ENCODE measurements at places on chromosomes 7 and 10.
A peak's percentile ranks its signal among the peaks of the same experiment; 100 is the strongest.

DNA sequence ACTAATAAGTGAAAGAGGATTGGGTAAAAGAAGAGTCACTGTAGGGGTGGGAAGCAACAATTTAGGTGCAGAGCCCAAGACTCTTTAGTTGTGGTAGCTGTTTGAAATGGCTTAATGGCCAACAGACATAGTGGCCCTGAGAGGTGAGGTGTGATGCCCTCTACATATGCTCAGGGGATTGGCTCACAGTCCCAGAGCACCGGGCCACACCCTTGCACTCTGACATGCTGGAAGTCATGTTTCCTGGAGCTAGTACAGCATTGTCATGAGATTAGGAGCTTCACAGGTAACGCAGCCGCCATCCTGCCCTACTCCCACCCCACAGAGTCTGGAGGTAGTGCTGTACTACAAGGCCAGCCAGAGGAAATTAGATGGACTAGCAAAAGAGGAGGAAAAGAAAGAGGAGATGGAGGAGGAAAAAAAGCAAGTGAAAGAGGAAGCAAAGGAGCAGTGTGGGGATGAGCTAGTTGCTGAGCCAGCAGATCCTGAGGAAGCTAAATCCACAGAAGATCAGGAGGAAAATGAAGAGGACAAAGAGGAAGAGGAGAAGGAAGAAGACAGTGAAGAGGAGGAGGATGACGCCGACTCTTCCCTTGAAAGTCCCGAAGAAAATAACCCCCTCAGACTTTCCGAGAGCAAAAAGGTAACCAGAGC, 14.8 kb upstream of the FLNC start:
- DNase-seq = no peak

- DNase-seq = no peak
Measured at GRCh38 chr10:104328646-104328895, 9.7 kb downstream of the ITPRIP start.

- no peak for DNase-seq
Measured at GRCh38 chr7:14252458-14252857, 263.0 kb upstream of the ETV1 start.

DNA sequence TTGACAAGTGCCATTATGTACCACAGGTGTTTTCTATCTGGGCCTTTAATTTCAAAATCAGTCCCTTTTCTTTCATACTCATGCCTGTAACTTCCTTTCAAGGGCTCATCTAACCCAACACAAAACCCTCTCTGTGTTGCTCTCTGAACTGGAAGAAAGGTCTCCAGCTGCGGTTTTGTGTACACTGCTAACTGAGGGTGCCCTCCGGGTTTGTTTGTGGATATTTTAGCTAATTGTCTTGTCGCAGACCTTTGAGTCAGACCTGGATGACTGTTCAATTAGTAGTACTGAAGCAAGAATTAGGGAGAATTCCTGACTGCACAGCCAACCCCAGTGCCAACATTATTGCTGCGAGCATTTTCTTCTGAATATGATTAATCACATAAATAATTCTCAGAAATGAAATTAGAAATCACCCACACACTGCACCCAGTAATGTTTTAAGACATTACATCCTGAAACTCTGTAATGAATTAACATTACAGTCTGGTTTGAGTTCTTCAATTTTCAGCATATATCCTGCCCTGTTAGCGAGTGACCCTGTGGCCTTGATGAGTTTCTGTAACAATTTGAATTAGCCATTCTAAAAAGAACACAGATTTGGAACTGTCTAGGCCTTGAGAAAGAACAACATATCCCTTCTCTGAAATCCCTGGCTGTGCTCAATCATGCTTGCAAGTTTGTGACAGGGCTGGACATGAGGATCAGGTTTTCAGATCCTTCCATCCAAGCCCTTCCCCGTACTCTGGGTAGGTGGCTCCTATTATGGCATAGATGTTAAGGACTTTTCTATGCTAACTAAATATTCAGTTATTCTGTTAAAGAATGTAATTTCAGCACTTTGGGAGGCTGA, 460.1 kb downstream of the PLXDC2 start:
- DNase-seq = peak; percentile 51

- DNase-seq = peak; percentile 40
Measured at GRCh38 chr7:69510114-69510513, 88.2 kb upstream of the AUTS2 start.

- peak; percentile 58 for DNase-seq
Measured at GRCh38 chr10:576130-576465, 113.4 kb downstream of the DIP2C start.

DNA sequence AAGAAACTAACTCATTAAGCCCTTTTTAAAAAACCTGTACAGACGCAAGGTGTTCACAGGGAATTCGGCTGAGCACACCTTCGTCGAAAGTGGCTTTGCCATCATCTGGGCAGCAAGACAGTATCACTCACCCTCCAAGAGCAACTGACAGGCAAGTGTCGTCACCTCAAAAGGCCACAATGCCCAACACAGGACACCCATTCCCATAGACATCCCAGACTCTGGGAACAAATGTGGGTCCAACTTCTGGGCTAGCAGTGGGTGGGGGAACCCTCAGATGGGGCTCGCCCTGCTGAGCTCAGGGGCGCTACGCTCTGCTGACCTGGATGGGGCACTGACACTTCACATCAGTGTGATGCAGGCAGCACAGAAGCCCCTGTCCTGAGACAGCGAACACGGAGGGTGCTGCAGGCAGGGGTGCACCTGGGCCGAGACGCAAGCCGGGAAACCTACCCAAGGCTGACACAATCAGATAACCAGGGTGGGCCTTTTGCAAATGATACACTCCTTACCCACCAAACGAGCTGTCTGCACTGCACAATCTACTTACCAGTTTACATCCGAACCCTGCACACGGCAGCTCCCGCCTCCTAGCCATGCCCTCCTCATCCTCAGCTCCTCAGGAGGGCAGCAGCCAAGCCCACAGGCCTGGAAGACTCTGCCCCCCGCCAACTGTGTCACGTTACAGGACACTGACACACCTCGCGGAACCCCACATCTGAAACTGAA, 1.7 kb downstream of the DIP2C start:
- no peak for DNase-seq

GRCh38 chr7:100745184-100745583, 11.8 kb downstream of the ZAN start:
- DNase-seq = peak; percentile 66

GRCh38 chr10:119305860-119306513, 98.6 kb downstream of the GRK5 start:
- DNase-seq = peak; percentile 99

GRCh38 chr7:120997882-120998474, 9.5 kb downstream of the CPED1 start:
- DNase-seq = no peak

DNA sequence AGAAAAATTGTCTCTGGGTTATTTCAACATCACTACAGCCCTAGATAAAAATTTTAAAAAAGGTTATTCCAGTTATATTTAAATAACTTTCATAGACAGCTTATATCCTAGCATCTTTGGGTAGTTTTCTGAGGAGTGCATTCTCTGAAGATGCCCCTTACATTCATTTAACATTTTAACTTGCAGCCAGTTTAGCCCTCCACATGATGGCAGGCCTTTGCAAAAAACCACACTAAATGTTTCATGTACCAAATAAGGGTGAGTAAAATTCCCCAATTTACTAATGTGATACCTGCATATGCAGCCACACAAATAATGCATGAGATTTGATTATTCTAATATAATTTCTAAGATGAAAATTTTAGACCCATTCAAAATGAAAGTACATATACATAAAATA, 108.4 kb upstream of the ZWINT start:
- DNase-seq = no peak

DNA sequence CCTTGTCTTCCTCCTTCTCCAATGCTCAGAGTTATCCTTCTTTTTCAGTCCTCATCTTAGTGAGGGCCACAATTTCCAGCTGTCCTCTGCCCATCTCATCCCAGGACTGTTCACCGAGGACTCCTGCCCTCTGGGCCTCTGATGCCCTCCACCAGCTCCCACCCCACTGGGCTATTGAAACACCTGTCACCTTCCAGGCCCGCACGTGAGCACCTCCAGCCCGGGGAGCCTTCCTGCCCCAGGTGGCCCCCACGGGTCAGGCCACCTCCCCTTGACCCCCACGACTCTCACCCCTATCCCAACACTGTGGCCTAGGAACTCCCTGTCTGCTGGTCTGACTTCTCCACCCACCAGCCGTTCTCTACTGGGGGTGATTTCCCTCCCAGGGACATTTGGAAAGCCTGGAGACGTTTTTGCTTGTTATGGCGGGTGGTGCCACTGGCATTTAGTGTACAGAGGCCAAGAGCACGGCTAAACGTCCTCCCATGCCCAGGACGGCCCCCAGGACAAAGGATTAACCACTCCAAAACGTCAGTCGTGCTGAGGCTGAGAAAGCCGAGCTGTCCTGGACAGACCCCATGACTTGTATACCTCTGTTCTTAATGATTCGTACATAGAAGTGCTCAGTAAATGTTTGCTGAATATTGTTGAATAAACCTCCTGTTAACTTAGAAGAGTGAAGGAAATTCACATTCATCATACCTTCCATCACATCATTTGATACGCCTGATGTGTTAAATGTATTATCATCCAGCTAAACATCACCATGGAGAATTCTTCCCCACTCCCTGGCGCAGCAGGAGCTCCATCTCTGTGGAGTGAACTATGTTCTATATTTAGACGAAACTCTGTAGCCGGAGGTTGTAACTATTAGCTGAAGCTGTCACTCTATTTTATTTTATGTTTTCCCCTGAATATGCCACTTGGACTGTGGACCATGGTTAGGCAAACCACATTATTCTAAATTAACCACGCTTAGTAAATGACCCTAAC, 270.1 kb upstream of the SHH start:
- DNase-seq = no peak

DNA sequence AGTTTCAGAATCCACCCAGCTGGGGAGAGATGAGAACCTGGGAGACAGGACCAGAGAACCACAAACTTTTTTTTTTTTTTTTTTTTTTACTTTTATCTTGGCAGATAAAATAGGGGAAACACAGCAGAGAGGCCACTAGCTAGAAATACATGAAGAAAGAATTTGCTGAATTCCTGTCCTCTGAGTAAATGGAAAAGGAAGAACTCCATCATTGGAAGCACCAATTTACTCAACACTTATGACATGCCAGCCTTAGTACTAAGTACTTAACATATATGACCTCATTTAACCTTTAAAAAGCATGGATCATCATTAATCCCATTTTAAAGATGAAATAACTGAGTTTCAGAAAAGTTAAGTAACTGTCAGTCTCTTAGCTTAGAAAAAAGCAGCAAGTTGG, 343.0 kb upstream of the NPSR1 start:
- peak; percentile 66 for DNase-seq

DNA sequence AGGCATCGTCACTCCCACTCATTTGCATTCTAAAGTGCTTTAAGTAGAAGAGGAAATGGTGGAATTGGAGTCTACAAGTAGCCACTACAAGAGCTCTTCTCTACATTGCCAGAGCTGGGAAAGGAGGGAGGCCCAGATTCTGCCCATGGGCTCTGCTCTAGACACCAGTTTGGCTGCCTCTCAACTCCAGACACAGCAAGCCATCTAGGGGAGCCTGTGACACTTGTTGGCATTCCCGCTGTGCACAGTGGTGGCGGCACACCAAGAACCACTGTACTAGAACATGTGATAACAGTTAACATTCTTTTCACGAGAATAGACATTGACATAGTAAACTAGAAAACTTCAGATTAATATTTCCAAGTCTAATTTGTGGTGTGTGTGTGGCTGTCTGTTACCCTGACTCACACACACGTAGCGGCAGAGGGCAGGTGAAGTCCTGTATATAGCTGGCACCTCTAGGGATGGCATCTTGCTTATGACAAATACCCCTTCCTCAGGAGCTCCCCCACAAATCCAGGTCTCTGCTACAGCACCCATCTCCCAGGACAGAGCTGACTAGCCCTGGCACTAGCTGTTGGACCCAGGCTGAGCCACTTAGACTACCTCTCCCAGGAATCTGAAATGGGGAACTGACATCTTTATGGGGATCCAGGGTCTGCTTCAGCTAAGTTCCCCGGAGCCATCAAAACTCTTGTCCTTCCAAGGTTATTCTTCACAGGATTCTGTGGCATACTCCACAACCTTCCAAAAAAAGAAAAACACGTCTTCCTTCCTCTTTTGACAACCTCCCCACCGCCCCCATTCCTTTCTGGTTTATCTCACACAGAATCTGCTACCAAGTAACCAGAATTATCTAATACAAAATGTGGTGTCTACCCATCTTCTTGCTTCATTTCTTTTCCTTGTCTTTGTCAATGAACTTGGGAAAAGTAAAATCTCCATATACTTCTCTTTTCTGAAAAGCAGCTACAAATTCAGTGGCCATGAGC, 54.7 kb upstream of the MRLN start:
- no peak for DNase-seq

DNA sequence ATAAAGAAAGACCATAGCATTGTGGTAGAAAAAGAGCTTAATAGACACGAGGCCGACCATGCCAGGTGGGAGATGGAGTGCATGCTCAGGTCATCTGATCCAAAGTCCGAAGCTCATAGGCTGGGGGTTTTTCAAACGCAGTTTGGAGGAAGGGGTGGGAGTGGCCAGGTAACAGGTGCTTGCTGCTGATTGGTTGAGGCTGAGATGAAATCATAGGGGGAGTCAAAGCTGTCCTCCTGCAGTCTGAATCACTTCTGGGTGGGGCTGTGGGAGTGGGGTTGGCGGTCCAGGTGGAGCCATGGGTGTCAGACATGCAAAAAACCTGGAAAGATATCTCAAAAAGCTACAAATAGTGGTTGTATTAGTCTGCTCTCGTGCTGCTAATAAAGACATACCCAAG, 2.8 kb upstream of the ERCC6 start:
- DNase-seq = no peak

GRCh38 chr10:49144058-49144720, 10.4 kb upstream of the FAM170B start:
- no peak for DNase-seq

GRCh38 chr10:29618341-29619171, 16.2 kb downstream of the SVIL start:
- no peak for DNase-seq

GRCh38 chr10:106571192-106571946, 593.1 kb downstream of the SORCS1 start:
- peak; percentile 59 for DNase-seq
